ENCODE measurements at places on chromosomes 13 and 19. TPM values are rescaled to one million over a fixed set of nuclear protein-coding genes. Genes with fewer than 3 reads are reported as not detected.

Gene MYO1F
- total RNA-seq = 0.07 TPM

- DNase-seq = no peak
These were observed 44.8 kb downstream of the CCDC70 start for GRCh38 chr13:51906581-51906980.

- peak; percentile 99 for DNase-seq
These were observed 18.2 kb upstream of the ZNF543 start for GRCh38 chr19:57302020-57302465.

GRCh38 chr19:5621311-5621944 is 1.1 kb downstream of the SAFB2 start:
- DNase-seq = no peak

All from foreskin keratinocyte (primary cell).